Hematopoietic multipotent progenitor cell treated with erythropoietin and hydrocortisone succinate and interleukin-3 and kit ligand, for 17 days (in vitro differentiated cells): ENCODE measurements at places on chromosomes 13 and 19.

GRCh38 chr13:44422755-44423643, 49.4 kb downstream of the SERP2 start:
- DNase-seq = no peak

GRCh38 chr13:55999709-56000108, 1141.0 kb upstream of the PRR20A start:
- DNase-seq = no peak

GRCh38 chr13:19782049-19782726, 557 bp downstream of the PSPC1 start:
- peak; percentile 43 for DNase-seq

DNA sequence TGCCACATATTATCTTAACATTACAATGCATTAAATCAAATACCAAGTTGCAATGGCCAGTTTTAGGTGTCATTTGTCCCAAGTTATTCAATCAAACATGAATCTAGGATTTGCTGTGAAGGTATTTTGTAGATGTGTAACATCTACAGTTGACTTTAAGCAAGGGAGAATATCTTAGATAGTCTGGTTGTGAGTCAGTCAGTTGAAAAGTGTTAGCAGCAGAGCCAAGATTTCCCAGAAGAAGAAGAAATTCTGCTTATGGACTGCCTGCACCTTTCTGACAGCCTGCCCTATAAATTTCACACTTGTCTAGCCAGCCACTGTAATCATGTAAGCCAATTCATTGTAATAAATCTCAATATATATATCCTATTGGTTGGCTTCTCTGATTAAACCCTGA, 41.3 kb upstream of the INTS6 start:
- DNase-seq = no peak

GRCh38 chr13:54196684-54197083, 1168.1 kb downstream of the OLFM4 start:
- DNase-seq = no peak

DNA sequence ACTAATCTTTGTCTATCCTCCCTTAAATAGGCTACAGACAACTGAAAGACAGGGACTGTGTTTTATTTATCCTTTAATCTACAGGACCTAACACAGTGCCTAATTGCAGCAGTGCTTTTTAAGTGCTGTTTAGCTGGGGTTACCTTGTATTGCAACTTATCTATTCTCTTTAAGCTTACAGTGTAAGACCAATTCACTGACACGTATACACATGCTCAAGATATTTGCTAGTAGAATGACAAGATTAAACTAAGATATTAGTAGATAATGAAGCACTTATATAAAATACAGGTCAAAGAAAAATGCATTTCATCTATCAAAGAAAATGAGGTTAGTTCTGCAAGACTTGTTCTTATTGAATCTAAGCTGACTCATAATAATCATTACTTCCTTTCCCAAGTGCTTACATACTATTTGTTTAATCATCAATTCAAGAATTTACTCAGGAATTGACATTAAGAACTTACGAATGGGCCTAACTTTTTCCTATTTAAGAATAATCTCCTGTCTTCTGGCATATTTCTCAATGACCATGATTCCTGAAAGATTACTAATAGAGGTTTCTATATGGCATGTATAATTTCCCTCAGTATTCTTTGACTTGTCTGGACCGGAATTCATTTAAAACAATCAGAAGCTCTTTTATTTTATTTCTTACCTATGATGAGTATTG, 75.8 kb upstream of the MAB21L1 start:
- no peak for DNase-seq

- no peak for DNase-seq
Observed at GRCh38 chr13:59715611-59716010, 448.1 kb downstream of the DIAPH3 start.

- DNase-seq = no peak
Observed at GRCh38 chr19:43470288-43470687, 4.9 kb upstream of the LYPD3 start.

- DNase-seq = no peak
Observed at GRCh38 chr13:92640936-92641335, 585.7 kb upstream of the GPC6 start.

DNA sequence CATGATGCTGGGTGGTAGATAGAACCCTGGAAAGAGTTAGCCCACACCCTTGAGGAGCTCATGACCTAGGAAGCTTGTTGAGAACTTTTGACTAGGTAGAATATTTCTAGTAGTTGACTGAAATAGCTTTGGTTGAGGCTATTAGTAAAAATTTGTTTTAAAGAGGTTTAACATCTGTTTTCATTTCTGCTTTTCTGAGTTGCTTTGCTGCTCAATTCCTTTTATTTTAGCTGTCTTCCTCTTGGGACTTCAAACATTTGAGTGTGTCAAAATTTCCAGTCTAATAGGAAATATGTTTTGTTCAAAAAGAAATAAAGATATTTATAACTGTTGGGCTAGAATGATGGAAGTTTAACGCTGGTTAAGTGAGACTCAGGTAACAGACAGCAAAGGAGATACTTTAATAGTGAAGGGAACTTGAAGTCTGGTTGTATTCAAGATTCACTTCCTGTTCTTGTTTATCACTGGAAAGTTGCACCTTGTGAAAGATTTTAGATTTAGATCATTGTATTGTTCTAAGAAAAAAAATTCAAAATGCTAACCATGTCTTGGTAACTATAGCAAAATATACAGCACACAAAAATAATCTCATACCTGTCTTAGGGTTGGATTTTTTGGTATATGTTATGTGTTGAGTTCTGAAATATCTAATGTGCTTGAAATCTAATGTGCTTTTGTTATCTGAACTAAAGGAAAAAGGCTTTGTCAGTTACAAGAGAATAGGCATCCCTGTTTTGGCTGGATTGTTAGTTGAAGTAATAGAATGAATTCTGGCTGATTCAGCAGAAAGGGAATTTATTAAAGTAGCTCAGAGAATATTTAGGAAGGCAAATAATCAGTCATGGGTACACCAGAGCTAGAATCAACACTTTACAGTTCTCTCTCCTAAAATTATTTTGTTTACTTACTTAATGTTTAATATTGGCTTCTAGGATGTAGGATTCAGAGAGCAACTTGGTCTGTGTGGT, 24.4 kb upstream of the GPR18 start:
- no peak for DNase-seq

GRCh38 chr19:56106397-56106849, 14.7 kb downstream of the ZNF787 start:
- no peak for DNase-seq

DNA sequence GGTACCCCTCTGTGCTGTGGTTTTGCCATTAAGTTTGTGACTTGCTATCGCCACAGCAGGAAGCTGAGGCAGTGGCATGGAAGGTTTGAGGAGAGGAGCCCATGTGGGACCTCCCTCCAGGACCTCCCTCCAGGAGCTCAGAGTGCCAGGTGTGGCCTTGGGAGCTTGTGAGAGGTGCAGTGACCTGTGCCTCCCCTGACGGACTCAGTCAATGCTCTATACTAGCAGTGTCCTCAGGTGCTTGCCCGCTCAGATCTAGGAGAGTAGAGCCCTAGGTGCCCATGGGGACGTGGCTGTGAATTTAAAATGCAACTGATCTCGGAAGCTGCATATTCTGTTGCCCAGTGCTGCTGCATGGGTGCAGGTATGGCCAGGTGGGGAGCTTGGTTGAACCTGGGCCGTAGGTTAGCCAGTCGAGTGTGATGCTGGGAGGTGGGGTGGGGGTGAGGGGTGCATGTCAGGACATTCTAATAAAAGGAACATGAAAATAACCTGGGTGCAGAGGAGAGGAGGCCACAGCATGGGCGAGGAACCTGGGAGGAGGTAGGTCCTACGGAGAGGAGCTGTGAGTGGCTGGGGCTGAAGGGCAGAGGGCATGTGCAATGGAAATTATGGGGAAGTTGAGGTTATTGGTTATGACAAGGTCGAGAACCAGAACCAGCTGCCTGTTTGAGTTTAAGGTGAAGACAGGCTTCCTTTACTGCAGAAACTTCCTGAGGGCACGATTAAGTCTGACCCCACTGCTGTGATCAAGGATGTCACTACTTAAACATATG, 41.6 kb downstream of the TEX29 start:
- no peak for DNase-seq

GRCh38 chr19:3543150-3544057, 4.4 kb downstream of the TEKTIP1 start:
- DNase-seq = no peak

DNA sequence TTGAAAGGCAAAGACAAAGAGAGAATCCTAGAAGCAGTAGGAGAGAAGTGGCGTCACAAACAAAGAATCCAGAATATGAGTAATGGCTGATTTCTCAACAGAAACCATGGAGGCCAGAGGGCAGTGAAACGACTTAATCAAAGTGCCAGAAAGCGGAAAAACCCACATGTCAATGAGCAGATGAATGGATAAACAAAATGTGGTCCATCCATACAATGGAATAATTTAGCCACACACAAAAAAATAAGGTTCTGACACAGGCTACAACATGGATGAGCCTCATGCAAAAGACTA, 52.2 kb upstream of the RANBP3 start:
- no peak for DNase-seq

DNA sequence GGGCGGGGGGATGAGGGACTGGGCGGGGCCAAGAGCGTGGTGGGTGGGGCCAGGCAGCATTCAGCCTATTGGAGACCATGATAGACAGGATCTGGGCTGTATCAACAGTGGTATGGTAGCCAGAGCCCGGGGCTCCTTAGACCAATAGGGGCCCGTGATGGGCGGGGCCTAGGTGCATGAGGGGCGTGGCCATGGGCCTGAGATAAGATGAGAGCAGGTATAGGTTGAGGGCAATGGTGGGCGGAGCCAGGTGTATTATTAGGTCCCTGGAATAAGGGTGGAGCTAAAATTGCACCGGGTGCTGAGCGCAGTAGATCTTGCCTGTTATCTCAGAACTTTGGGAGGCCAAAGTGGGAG, 5.3 kb downstream of the ABCA7 start:
- peak; percentile 77 for DNase-seq

DNA sequence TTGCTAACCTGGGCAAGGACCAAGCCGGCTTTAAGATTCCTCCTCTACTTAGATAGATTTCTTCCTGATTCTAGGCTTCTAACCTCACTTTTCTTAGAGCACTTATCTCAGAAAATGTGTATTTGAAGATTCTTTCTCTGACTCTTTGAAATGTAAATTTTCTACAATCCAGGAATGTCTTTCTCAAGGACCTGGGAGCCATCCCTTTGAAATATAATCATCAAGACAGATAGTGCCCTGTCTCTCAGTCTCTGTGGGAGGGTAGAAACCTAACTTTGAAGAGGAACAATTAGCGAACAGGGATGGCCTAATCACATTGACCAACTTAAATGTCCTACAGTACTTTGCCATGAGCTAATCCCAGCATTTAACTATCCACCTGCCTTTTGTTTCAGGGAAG, 1646.0 kb downstream of the PCDH9 start:
- DNase-seq = no peak

DNA sequence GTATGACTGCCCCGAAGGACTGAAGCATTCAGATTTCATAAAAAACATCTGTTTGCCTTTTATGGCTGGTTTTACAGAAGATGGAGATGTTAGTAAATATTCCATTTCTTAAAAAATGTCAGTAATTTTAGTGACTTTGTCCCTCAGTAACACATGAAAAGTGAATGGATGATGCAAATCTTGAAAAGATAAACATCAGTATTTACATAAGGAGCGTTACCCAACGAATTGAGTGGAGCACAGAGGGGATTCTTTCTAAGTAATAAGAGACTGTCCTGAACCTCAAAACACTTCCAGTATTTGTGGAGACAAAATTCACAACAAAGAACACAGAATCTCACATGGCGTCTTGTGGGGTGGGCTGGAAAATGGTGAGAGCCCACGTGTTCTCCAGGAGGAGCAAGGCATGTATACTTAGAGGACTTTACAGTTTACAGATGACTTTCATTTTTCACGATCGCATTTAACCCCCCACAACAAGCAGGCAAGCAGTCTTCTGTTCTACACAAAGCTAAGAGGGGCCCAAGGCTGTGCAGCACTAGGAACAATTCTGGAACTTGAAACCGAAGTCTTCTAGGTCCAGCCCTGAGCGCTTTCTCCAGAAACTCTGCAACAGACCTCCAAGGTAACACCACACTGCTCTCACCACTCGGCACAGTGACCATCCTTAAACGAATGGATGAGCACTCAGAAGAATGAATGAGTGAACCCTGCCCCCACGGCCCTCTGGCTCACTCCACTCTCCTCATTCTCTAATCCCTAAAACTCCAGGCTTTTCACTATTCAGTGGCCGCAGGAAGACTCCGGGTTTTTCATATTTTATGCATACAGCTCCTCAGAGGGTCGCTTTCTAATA, 709.8 kb downstream of the UQCRFS1 start:
- DNase-seq = no peak

DNA sequence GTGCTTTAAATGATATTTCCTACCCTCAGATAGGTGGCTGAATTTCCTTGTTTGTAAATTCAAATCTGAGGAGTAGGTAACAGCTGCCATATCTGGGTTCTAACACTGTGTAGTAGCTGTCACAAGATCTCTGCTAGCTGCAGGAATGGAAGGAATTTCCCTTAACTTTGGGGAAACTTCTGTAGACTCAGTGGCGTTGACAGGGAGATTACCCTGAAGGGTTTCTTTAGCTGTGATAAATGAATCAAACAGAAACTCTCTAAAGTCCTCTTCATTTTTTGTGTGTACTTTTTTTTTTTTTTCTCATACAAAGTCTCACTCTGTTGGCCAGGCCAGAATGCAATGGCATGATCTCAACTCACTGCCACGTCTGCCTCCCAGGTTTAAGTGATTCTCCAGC, 5.3 kb upstream of the EPSTI1 start:
- no peak for DNase-seq

- DNase-seq = no peak
Observed at GRCh38 chr13:112679381-112679780, 10.5 kb upstream of the ATP11A start.

- no peak for DNase-seq
Observed at GRCh38 chr13:62302341-62302740, 886.7 kb upstream of the PCDH20 start.

DNA sequence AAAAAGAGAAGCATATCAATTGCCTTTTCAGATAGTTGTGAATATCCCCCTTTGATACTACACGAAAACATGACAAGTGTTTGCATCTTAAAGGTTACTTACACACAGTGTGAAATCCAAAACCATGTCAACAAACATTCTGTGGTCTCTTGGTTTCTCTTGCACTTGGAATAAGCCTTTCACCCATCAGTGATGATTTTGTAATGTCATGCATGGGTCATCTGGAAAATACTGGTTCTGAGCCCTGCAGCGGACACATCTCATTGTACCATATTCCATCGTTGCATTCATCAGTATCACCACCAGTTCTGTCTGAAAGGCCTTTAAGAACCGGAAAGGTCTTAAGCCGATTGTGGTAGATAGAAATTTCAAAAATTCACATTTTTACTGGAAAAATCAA, 65.4 kb upstream of the SOX1 start:
- no peak for DNase-seq
